ENCODE measurements at places on chromosomes 6 and 20. TPM values are rescaled to one million over a fixed set of nuclear protein-coding genes. Genes with fewer than 3 reads are reported as not detected.
A peak's percentile ranks its signal among the peaks of the same experiment; 100 is the strongest.

DNA sequence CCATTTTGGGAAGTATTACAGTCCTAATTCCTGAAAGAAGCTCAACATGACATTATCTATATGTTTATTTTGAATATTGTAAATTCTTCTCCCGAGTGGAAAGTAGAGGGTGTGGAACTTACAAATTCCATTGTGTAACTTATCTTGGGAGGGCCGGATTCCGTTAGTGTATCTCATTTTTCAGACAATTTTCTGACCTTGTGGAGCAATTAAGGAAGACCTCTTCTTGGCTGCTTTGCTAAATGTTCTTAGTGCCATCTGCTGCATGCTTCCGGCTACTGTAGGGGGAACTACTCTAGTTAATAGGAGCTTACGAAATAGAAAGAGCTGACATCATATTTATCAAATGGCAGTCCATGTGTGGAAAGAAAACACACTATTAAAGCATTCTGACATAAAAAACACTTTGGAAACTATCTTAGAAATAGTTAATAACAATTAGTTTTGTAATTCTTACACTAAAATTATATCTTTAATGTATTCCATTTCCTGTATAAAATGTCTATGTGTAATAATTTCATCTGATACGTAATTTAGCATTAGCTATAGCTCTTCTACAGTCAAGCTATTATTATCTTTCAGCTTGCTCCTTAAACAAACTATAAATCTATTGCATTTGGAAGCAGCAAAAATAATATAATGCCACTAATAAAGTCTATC lies 41.5 kb upstream of the KCNQ5 start:
- H3K27me3 ChIP-seq = peaks cover 2% of the 10 kb centered on the region
- no peak overlapping the region for H3K27ac ChIP-seq
- no peaks in the 10 kb centered on the region for H3K36me3 ChIP-seq
- no peaks in the 10 kb centered on the region for H3K4me1 ChIP-seq

GRCh38 chr6:52548353-52548713 lies 28.5 kb downstream of the TRAM2 start:
- H3K36me3 ChIP-seq = no peaks in the 10 kb centered on the region
- no peak for DNase-seq
- no peak overlapping the region for H3K27ac ChIP-seq
- no peak overlapping the region for H3K4me3 ChIP-seq

DNA sequence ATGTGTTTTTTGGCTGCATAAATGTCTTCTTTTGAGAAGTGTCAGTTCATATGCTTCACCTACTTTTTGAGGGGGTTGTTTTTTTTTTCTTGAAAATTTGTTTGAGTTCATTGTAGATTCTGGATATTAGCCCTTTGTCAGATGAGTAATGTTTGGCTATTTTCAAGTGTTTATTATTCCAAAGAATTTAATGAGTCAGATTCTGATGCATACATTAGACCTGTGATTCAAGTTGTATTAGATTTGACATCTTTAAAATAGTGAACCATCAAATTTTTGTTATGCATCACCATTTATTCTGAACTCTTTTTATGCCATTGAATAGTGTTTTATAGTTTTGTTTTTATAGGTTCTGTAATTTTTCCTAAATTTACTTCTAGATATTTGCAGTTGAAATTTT lies 319.3 kb downstream of the PKHD1 start:
- no peak overlapping the region for H3K4me3 ChIP-seq
- no peak for DNase-seq
- no peaks in the 10 kb centered on the region for H3K4me1 ChIP-seq
- no peaks in the 10 kb centered on the region for H3K27me3 ChIP-seq
- H3K27ac ChIP-seq = no peak overlapping the region
- no peaks in the 10 kb centered on the region for H3K36me3 ChIP-seq

DNA sequence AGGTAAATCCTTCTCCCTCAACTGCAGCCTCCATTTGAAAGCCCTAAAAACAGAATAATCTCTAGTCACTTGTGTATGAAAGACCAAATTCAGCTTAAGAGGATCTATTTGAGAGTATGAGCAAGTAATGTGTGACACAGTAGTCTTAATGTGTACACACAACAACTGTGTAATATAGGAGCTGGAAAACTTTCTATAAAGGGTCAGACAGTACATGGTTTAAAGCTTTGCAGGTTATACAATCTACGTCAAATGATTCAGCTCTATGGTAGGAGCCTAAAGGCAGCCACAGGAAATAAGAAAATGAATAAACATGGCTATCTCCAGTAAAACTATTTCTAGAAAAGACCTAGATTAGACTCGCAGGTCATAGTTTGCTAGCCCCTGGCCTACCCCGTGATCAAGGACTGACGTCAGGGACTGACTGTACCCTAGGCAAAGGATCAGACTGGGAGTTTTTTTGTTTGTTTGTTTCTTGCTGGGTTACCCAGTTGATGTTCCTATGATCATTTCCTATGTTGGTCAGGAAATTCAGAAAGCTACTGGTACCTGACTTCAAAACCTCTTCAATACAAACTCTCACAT lies 39.7 kb downstream of the BTBD9 start:
- DNase-seq = no peak
- no peaks in the 10 kb centered on the region for H3K4me1 ChIP-seq
- H3K36me3 ChIP-seq = peaks cover 2% of the 10 kb centered on the region
- H3K4me3 ChIP-seq = no peak overlapping the region
- no peak overlapping the region for H3K27ac ChIP-seq
- no peaks in the 10 kb centered on the region for H3K27me3 ChIP-seq

DNA sequence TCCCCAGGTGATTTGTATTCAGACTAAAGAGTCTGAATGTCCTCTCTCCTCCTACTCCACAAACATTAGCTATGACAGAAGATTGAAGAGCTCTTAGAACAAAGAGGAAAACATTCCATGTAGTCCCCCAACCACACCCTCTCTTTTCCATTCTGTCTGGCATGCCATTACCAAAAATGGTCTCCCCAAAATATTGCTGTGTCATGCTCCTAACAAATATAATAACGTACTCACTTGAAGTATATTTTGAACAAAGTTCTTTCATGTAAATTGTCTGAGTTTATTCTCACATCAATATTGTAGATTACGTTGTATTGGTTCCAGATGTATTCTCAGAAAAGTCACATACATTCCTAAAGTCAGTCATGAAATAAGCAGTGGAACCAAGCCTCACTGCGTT lies 467.3 kb upstream of the IRAK1BP1 start:
- H3K27me3 ChIP-seq = no peaks in the 10 kb centered on the region
- no peaks in the 10 kb centered on the region for H3K36me3 ChIP-seq
- DNase-seq = no peak
- H3K4me1 ChIP-seq = no peaks in the 10 kb centered on the region
- H3K4me3 ChIP-seq = no peak overlapping the region
- no peak overlapping the region for H3K27ac ChIP-seq

DNA sequence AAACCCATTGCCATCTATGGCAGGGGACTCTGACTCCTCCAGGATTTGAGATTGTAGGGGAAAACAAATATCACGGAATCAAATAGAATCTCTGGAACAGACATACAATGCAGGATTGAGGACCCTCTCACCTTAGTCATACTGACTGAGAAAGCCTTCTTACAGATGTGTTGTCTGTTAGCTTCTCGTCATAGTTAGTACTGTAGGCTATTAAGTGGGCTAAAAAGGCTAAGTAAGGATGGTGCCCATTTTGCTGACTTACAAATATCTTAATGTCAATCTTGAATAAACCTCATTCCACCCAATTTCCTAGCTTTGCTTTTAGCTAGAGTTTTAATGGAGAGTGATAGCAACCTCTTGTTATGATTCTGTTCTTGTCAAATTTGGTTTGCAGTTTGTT lies 352.4 kb downstream of the QKI start:
- H3K4me1 ChIP-seq = no peaks in the 10 kb centered on the region
- peaks cover 18% of the 10 kb centered on the region for H3K27me3 ChIP-seq
- no peaks in the 10 kb centered on the region for H3K36me3 ChIP-seq
- DNase-seq = no peak

GRCh38 chr6:42300701-42301100 lies 83.0 kb upstream of the MRPS10 start:
- peaks cover 19% of the 10 kb centered on the region for H3K36me3 ChIP-seq
- H3K27me3 ChIP-seq = no peaks in the 10 kb centered on the region
- H3K27ac ChIP-seq = no peak overlapping the region
- peaks cover 4% of the 10 kb centered on the region for H3K4me1 ChIP-seq
- H3K4me3 ChIP-seq = no peak overlapping the region
- no peak for DNase-seq

DNA sequence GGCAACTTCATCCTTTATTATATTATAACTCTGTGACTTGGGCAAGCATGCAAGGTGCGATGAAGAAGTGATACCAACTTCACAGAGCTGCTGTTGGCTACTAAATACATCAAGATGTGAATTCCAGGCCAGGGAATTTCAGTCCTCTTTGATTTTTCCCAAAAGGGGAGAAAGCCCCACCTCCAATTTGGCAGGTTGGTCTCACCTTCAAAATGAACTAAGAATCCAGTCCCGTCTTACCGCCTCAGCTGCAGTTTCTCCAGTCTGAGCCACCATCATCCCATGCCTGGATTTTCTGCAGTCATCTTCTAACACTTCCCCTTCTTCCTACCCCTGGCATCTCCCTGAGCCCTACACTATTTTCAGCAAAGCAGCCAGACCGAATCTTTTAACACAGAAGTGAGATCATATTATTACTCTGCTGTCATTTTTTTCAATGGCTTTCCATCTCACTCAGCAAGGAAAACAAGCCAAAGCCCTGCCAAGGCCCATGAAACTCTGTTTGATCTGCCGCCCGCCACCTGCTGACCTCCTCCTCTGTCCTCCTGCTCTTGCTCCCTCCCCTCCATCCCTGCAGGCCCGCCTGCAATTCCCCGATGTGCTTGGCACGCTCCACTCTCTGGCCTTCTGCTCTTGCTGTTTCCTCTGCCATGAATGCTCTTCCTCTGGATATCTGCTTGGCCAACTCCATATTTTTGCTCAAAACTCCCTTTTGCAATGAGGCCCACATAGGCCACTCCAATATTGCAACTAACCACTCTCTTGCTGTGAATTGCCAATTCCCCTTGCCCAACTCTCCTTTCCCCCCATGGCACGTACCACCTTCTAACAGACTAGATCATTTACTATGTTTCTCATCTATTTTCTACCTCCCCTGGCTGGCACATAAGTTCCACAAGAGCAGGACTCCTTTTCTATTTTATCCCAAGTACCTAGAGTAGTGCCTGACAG lies 46.0 kb upstream of the TAGAP start:
- H3K4me3 ChIP-seq = no peak overlapping the region
- H3K27me3 ChIP-seq = no peaks in the 10 kb centered on the region
- DNase-seq = no peak
- no peak overlapping the region for H3K27ac ChIP-seq
- peaks cover 30% of the 10 kb centered on the region for H3K4me1 ChIP-seq

- peaks cover 43% of the 10 kb centered on the region for H3K27me3 ChIP-seq
- H3K4me1 ChIP-seq = peaks cover 30% of the 10 kb centered on the region
- H3K4me3 ChIP-seq = peak overlapping the region; percentile 77
- DNase-seq = peak; percentile 78
- H3K36me3 ChIP-seq = no peaks in the 10 kb centered on the region
Measured at GRCh38 chr6:32148289-32149091, 3.2 kb downstream of the PRRT1 start.

DNA sequence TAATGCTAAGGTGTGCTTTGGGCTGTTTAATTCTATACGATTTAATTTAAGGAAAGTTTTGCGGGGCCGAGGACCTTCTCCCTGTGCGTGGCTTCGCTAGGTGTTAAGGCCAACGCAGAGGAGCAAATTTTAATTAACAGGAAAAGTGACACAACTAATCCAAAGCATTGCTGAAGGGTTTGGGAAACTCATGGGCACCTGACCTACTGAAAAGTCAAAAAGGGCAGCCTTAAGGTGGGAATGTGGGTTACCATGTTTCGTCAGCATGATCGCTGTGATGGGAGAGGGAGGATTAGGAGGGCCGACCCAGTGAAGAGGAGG lies 415 bp upstream of the CUL9 start:
- peaks cover 35% of the 10 kb centered on the region for H3K4me1 ChIP-seq
- no peak for DNase-seq
- peak overlapping the region; percentile 99 for H3K4me3 ChIP-seq
- H3K27ac ChIP-seq = peak overlapping the region; percentile 94

GRCh38 chr20:7226156-7226555 lies 458.7 kb downstream of the BMP2 start:
- H3K36me3 ChIP-seq = no peaks in the 10 kb centered on the region
- no peaks in the 10 kb centered on the region for H3K4me1 ChIP-seq
- no peaks in the 10 kb centered on the region for H3K27me3 ChIP-seq
- no peak overlapping the region for H3K27ac ChIP-seq
- no peak for DNase-seq

DNA sequence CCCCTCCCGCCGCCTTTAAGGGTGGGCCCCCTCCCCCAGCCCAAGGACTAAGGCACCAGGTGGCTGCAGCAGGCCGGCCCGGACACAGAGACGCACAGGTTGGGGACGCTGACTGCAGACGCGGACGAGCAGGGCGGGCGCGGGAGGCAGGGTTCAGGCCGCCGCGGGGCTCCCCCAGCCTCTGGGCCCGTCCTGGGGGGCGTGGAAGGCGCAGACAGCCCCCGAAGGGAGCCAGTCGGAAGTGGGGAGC lies 9.3 kb downstream of the DUSP15 start:
- peaks cover 35% of the 10 kb centered on the region for H3K27me3 ChIP-seq
- H3K4me3 ChIP-seq = peak overlapping the region; percentile 23
- no peak overlapping the region for H3K27ac ChIP-seq
- peaks cover 29% of the 10 kb centered on the region for H3K4me1 ChIP-seq

DNA sequence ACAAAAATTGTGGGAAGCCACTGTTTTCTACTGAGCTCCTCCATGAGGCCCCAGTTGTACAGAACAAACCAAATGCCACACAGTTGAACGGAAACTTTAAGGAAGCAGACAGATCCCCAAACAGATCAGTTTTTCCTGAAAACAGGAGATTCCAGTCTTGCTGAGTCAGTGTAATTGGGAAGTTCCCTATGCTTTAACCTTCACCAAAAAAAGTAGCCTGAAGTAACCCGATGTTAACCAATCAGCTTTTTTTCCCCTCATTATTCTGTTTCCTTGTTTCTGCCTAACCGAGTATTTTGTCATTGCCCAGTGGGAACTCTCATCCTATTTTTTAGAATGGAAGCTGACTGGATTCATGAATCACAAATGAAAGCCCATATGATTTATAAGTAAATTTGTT lies 36.7 kb downstream of the MARCKS start:
- H3K4me3 ChIP-seq = no peak overlapping the region
- peaks cover 13% of the 10 kb centered on the region for H3K27me3 ChIP-seq
- DNase-seq = no peak

- H3K27ac ChIP-seq = no peak overlapping the region
- no peaks in the 10 kb centered on the region for H3K4me1 ChIP-seq
- H3K36me3 ChIP-seq = no peaks in the 10 kb centered on the region
- H3K27me3 ChIP-seq = no peaks in the 10 kb centered on the region
- no peak for DNase-seq
Measured at GRCh38 chr6:76792394-76792793, 670.9 kb downstream of the HTR1B start.

DNA sequence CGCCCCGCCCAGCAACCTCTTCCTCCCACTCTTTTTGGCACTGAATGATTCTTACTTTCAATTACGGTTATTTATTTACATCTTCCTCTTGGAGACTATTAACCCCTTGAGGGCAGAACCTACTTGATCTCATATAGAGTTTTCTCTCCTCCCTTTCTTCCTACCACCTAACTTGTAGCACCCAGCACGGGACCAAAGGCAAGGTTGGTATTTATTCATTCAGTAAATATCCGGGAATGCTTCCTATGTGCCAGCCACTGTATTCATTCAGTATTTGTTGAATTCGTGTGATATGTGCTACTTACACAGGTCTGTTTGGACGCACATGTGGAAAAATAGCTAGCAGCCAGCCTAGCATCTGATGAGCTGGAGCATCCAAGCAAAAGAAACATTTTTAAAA lies 1.3 kb upstream of the CNKSR3 start:
- H3K36me3 ChIP-seq = no peaks in the 10 kb centered on the region

Gene SEMG1
- not detected for total RNA-seq

Gene NOTCH4
- total RNA-seq = 0.79 TPM

Gene TCF15
- total RNA-seq = not detected

Gene PTGIS
- total RNA-seq = 0.37 TPM

Gene HLA-DRB1
- total RNA-seq = 12.1 TPM

Gene SRSF3
- 396 TPM for total RNA-seq

Gene PPP1R14C
- not detected for total RNA-seq

All from activated naive CD8-positive, alpha-beta T cell treated with anti-CD3 and anti-CD28 coated beads, Interleukin-2, amount 10 ng/mL, durations not matched to agents 7 days and 5 days (primary cell).